ENCODE measurements at places on chromosomes 5 and 9. TPM values are rescaled to one million over a fixed set of nuclear protein-coding genes. Genes with fewer than 3 reads are reported as not detected.

The IFNA13 gene
- total RNA-seq, result not detected

The ITK gene
- total RNA-seq, result 1.2 TPM

The BTNL3 gene
- total RNA-seq, result not detected

GRCh38 chr5:87539839-87540238, 127.1 kb upstream of the CCNH start:
- no peak for DNase-seq

DNA sequence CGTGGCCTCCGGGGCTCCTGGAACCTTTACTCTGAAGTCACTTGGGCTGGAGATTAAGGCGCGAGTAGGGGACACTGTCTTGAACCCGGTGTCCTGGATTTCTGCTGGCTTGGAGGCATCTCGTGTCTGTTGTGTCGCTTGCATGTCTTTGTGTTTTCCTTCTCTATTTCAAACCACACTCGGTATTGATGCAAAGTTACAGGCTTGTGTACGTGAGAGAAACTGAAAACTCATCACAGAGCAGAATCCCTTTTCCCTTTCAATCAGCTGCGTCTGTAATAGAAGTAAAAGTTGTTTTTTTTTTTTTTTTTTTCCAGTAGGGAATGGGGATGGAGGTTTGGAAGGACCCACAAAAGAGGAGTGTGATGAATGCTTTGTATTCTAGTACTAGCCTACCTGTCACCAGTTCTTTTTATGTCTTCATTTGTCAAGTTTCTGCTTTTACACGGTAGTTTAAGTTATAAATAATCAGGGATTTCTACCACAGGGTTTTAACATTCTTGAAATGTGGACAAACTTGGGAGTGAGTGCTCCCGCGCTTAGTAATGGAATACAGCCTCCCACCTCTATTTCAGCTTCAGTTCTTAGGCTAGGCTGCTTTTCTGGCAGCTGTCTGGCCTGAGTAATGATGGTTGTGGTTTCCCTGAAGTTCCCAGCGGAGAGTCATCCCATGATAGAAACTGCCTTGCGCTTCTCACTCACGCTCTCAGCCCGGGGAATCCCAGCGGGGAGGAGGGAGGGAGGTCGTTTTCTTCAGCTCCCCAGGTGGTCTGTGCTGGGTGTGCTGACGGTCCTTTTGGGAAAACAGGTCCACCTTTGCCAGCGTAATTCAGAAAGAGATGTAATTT, 763 bp downstream of the TJP2 start:
- DNase-seq, result peak; percentile 85

DNA sequence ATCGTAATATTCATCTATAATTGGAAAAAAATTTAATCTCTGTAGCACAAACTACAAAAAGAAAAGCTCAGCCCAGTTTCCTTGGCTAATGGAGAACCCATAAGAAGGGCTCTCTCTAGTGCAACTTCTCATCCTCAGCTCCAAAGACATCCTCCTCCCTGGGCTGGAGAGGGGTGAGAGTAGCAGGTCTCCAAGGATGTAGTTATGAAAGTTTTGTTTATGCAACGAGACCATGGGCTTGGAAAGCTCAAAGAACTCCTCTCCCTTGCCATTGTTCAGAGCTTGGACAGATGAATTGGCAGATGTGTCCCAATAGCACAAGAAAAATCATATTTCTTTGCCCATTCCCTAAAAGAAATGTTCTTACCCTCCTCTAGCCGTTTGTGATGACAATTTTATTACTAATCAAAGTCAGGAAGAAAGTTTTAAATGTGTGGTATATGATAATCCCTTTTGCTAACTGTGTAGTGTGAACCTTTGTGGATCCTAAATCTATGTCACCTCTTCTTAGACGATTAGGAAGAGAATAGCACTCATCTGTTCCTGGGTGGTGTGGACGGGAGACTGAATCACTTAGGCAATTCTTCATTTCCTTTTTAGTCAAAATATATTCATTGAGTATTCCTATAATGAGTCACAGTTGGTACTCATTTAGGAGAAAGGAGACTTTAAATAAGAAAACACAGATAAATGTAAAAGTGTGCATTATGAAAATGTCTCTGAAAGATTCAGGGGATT, 52.2 kb downstream of the GARNL3 start:
- no peak for DNase-seq

GRCh38 chr9:135098400-135099105, 11.1 kb downstream of the OLFM1 start:
- no peak for DNase-seq

DNA sequence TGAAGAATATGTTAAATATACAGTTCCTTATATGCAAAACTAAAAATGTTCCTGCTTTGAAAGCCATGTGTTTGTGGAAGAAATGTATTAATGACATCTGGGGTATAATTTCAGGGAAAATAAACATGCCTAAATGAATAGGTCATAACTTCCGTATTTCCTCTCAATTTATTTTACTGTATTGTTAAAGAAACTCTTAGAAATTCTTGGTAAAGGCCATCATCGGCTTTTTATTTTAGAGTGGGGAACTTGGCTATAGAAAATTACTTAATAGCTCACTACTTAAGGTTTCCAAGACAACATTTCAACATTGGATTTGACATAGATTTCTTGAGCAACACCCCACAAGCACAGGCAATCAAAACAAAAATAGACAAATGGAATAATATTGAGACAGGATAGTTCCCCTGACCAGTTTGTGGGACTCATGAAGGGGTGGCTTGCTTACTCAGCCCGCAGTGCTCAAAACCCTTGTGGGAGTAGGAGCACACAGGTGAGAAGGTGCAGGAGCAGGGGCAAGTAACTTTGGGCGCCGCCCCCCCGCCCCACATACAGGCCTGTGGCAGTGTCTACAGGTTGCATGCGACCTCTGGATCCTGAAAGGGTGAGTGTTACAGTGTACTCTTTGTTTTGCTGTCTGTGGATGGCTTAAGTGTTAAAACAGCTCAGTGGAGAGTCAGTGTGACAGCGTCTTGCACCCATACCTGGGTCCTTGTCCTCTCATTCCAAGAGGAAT, 891.4 kb upstream of the C9orf72 start:
- DNase-seq, result no peak

DNA sequence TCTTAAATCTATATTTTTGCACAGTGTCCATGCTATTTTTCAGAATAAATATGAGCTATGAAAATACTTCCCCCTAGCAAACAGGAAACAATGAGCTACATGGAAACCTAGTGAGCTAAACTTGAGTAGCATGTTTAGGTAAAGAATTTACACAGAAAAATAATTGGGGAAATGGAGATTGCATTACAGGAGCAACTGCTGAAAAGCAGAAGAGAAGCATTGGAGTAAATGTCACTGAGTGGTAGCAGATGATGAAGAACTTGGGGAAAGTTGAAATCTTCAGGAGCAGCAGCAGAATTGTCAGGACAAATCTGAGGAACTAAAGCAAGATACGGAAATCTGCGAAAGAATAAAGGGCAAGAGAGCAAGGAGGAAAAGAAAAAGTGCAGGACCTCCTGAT, 610.3 kb downstream of the TLE1 start:
- DNase-seq, result no peak

GRCh38 chr5:33524476-33524875, 83.7 kb downstream of the TARS1 start:
- no peak for DNase-seq

GRCh38 chr9:79685577-79685976, 113.8 kb downstream of the TLE4 start:
- DNase-seq, result no peak

GRCh38 chr9:8800196-8800595, 1000.6 kb upstream of the DMAC1 start:
- no peak for DNase-seq

DNA sequence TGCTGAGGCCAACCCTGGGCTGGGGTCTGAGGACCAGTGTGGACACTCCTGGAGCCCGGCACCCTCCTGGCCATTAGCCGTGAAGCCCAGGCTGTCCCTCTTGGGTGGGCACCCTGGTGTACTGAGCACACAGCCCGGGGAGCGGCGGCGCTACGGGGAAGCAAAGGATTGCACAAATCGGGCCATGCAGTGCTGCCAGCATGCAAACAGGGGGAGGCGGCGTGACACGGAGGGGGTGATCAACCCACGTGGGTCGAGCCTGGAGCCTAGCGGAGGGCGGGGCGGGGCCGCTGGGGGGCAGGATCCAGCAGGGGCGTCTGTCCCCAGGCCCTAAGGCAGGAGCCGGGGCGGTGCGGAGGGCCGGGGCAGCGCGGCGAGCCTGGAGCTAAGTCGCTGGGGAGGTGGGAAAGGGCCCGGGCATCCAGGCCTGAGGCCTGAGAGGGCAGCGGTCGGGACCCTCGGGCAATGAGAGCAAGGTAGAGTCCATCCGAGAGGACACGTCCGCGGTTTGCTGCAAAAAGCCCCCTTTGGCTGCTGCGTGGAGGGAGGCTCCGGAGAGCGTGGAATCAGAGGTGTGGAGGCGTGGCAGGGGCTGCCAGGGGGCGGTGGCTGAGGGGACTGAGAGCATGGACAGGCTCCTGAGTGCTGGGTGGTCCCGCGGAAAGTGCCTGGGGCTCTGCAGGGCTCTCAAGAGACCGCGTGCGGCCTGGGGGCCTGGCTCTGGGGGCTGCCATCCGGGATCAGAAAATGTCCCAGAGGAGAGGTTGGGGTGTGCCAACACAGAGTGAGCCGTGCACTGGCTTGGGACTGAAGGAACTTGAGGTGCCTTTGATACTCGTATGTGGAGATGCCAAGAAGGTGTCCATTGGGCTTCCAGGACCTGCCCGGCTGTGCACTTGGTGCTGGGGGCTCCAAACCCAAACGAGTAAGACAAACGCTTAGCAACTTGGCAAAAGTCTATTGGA, 94.2 kb downstream of the BARX1 start:
- DNase-seq, result peak; percentile 66

- DNase-seq, result no peak
Observed at GRCh38 chr5:119864286-119864685, 234.9 kb downstream of the FAM170A start.

DNA sequence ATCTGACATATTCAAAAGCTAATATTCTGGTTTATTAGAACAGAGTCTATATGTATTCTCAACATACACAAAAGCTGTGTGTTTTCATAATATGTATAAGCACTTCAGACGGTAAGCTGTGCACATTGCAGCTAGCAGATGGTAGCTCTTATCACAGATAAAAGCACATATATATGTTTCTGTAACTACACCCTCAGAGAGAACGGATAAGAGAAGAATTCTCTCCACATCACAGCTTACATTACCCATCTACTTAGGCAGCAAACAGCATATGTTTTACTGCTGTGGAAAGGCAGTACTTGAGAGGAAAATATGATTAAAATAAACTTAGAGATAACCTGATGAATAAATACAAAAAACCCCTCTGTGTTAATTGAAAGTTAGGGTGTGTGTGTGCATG, 450.9 kb upstream of the ZNF608 start:
- no peak for DNase-seq

DNA sequence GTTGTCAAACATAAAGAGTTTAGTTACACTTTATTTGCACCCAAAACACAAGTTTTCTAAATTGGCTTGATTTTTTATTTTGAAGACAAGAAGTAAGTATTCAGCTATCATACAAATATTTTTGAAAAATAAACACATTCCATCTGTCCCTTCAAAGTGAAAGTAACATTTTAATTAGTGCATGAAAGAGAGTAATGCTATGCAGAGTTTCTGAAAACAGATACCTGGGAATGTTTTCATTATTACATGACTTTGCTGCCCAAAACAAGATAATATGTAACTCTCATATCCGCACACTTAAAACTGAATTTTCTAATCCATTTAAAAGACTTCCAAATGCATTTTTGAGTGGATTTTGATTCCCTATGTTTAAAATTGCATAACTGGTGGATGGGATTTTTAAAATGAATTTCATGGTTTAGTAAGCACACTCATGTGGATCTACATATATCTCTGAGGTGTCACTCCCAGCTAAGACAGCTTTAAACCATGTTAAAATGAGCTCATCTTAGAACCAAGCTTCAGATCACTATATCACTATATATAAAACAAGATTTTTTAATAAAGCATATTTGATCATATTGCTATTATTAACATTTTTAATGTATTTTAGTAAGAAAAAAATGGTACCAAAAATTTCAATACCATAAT, 127.5 kb downstream of the ATPSCKMT start:
- DNase-seq, result no peak

- DNase-seq, result no peak
Observed at GRCh38 chr5:123278284-123278683, 144.9 kb downstream of the CEP120 start.

- no peak for DNase-seq
Observed at GRCh38 chr9:116288658-116289057, 135.1 kb downstream of the PAPPA start.

DNA sequence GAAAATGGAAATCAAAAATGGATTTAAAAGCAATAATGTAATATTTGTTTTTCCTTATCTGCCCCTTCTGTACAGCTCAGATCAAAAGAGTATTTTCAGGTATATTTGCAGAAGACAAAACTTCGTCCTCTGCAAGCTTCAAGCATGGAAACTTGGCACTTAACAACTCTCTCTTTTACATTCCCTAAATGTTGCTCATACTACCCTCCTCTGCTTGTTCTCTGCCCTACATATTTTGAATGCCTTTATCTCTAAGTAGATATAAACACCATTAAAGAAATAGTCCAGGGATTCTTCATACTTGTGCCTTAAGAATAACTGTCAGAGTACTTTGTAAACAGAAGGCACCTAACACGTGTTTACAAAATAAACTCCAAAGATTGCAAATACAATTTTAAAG, 19.2 kb upstream of the SMC2 start:
- no peak for DNase-seq

GRCh38 chr5:132098151-132098594, 24.6 kb downstream of the CSF2 start:
- DNase-seq, result no peak

- peak; percentile 81 for DNase-seq
Observed at GRCh38 chr5:139646912-139647505, 1.1 kb upstream of the CXXC5 start.

DNA sequence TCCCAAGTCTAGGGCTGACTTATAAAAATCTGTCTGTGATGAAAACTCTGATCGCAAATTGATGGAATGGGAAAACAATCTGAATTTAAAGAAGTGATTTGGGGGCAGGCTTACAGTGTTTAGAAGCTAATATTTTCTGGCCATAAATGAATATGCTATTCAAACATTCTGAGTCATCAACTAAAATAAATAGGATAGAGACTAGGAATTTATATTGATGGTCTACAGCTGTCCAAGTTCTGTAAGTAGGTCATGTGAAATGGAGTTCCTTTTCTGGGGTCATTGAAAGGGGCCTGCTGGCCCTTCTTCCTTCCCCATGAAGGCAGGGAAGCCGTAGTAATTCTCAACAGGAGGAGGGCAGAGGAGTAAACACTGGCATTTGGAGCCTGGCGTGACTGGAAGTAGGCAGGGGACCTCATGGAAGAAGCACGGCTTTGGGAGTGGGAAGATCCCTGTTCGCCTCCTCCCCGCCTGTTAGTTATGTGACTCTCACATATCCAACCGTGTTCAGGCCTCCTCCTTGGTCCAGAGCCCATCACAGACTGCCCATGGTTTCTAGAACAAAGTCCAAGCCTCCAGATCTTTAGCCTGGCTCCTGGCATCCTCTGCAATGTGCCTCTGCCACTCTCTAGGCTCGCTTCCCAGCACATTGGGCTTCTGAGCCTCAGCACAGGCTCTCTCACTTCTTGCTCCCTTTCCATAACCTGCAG, 31.7 kb downstream of the ALG2 start:
- DNase-seq, result no peak

DNA sequence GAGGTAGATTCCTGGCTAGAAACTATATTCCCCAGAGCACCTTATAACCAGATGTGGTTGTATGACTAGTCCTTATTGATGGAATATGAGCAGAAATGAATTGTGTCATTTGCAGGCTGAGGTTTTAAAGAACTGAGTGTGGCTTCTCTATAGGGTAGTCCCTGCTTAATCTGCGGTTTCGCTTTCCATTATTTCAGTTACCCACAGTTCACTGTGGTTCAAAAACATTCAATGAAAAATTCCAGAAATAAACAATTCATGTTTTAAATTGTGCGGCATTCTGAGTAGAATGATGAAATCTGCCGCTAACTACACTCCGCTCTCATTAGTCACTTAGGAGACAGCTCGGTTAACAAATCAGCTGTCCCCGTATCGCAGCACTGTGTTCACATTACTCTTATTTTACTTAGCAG, 65.1 kb downstream of the ANKRD55 start:
- DNase-seq, result no peak

Measured in posterior vena cava (tissue), 2 donors.